ENCODE measurements at places on chromosomes 3 and 15.

DNA sequence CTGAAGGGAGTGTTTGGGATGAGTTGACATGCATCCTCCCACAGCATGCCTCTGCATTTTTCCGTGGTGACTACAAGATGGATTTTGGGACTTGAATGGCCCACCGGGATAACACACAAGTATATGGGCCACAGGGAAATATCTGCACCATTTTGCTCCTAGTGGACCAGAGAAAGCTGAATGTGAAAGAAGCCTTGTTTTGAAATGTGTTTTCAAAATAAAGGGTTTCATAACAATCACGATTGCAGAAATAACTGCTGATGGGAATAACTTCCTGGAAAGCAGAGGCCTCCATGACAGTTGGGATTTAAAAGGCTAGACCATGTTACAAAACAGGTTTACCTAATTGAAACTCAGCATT is 77.5 kb upstream of the PRR23C start:
- no peak for DNase-seq

DNA sequence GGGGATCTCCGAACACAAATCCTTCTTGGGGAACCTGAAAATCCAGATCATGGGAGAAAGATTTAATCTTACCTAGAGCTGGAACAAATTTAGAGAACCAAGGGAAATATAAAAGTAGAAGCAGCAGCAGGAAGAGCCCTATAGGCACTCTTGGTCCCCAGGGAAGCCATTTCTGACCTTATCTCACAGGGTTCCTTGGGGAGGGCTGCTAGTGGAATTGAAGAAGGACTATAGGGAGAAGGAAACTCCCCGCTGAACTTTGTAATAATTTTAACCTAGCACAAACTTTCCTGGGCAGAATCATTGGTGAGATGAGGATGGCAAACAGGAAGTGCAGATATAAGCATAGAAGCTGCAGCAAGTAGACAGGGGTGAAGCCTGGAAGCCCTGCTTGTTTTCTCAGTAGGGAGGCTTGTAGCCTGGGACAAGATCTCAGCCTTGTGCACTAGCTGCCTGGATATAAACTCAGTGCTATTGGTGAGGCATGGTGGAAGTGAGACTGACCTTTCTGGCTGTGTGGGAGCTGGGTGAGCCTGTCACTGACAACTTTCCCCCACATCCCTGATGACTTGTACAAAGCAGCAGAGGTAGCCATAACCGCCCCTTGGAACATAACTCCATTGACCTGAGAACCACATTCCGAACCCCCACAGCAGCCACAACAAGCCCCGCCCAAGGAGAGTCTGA is 343.0 kb upstream of the TGFBR2 start:
- DNase-seq = no peak

DNA sequence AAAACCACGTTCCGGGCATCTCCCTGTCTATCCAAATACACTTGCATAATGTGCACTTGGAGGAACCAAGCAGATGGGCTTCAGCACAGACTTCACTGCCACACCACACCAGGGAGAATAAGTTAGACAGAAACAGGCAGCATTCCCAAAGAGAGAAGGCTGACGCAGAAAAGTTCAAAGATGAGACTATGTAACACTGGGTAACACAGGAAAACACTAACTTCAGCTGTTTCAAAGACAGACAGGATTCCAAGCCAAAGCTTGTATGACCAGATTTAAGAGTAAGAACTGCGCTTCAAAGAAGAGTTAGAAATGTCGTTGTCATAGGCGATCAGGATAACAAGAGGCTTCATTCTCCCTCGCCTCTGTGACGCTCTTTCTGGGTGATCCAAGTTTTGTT is 19.9 kb downstream of the SLC51A start:
- no peak for DNase-seq

- DNase-seq = no peak
These were observed 13.8 kb upstream of the MUSTN1 start for GRCh38 chr3:52848617-52849016.

DNA sequence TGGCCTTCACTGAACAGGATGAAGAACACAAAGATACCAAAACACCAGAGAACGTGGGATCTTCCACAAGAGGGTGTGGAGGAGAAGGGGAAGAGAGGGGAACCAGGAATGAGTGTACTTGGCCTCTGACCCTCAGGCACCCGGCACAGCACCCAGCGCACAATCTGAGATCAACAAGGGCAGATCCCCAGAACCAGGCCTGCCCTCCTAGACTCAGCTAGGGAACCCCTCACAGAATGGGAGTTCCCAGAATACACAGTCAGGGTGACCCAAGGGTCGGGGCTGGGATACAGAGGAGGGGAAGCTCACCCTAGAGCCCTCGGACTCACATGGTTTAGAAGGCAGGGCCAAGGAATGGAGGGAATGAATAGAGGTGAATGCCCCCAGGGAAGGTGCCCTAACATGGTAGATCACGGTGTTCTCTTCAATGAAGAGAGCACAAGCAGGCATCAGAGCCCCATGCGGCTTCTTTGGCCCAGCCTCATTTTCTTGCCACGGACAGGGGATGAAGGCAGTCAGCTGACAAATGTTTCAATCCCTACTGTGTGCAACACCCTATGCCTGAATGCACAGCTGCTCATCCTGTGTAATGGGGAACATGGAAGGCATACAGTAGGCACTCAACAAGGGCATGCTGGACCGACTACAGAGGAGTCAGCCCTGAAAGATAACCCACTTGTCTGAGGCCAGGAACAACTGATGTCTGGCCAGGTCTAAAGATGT is 13.1 kb downstream of the BMF start:
- no peak for DNase-seq

GRCh38 chr15:29924750-29925149 is 102.5 kb upstream of the TJP1 start:
- DNase-seq = no peak

GRCh38 chr3:165339753-165340152 is 143.6 kb upstream of the SLITRK3 start:
- no peak for DNase-seq

DNA sequence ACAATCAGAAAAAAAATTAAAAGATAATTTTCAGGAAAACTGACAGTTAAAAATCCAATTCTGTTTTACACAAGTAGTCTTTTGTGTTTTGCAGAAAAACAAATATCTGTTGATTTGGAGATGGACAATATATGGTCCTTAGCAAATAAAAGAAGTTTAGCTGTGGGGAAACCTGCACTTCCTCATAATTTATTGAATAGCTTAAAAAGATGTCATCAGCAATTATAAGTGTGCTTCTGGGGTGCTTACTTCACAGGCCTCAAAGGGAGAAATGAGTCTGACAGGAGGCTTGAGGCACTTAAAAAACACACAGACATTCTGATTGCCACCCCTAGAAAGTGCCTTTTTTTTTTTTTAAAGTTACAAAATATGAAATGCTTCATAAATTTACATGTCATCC is 31.6 kb upstream of the CERS3 start:
- DNase-seq = no peak

DNA sequence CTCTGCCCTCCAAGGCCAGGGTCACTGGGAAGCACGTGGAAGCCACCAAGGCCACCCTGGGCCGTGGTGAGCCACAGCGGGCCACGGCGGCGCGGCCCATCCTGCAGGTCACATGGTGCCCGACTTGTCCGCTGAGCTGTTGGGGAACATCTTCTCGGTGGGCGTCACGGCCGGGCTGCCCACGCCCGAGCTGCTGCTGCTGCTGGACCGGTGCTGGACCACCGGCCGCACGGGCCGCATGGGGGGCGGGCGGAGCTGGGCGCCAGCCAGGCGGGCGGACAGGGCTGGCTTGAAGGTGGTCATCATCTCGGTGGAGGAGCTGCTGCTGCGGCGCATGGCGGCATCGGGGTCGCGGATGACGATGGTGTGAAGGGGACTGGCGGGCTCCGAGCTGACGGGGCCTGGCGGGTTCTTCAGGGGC is 22.1 kb upstream of the RAD18 start:
- no peak for DNase-seq

DNA sequence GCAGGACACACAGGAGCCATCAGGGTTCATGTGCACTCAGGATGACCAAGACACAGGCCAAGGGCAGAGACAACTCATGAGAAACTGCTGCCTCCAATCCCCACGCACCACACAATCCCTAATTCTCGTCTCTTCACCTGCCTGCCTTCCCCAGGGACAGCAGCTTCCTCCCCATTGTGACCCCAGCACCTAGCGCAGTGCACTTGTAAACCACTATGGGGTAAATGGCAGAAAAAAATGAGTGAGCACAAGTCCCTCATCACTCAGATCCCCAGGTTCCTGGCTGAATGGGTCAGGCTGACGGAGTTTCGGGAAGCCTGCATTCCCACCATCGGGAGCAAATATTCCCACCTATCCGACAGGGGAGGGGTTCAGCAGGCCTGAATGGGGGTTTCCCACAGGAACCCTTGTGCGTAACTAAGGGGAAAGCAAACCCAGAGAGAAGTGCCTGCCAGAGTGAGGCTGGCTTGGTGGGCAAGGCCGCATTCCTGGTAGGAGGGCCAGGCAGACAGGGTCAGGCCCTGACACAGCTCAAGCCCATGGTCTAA is 18.8 kb downstream of the PLXNB1 start:
- DNase-seq = no peak

GRCh38 chr3:171673951-171674350 is 136.3 kb downstream of the PLD1 start:
- no peak for DNase-seq

DNA sequence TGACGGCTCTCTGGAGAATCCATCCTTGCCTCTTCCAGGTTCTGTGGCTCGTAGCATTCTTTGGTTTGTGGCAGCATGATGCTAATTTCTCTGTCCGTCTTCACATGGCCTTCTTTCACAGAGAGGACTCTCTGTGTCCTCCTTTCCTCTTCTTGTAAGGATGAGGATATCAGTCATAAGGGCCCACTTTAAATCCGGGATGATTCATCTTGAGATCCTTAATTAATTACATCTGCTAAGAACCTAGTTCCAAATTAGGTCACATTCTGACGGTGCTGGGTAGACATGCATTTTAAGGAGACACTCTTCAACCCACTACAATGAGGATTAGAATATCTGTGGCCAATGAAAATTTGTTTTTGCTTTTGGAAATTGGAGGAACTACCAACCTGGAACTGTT is 15.7 kb upstream of the GXYLT2 start:
- no peak for DNase-seq

GRCh38 chr3:123081718-123082369 is 15.0 kb downstream of the PDIA5 start:
- DNase-seq = no peak

DNA sequence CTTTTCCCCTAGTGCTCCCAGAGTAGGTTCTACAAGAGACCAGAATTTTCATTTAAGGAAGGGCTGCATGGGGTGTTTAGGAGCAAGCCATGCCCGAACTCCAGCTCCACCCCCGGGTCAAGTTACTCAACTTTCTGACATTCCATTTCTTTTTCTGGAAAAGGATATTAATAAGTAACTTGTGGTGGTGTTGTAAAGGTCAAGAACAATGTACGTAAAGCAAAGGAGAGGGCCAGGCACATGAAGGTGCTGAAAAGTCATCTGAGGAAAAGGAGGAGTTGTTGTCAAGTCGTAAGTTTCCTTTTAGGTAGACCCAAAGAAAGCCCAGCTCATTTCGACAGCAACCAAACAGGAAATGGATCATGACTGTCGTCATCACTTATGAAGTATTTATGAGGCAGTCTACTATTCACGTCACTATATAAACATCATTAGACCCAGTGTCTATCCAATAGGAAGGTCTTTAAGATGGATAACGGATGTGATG is 319.6 kb upstream of the IL12A start:
- DNase-seq = no peak

DNA sequence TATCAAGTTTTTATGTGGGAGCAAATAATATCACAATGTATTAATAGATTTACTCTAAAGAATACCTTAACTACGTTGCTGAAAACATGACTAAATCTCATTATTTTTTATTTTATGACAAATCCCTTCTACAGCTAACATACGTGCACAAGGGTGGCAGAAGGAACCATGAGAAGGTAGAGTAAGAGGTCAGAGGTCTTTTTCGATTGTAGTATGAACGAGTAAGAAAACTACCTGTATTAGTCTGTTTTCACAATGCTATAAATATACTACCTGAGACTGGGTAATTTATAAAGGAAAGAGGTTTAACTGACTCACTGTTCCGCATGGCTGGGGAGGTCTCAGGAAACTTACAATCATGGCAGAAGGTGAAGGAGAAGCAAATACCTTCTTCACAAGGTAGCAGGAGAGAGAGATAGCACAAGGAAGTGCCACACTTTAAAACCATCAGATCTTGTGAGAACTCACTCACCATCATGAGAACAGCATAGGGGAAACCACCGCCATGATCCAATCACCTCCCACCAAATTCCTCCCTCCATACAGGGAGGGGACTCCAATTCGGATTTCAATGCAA is 95.3 kb downstream of the SUCLG2 start:
- DNase-seq = no peak

GRCh38 chr3:157282261-157283191 is 122.6 kb upstream of the CCNL1 start:
- no peak for DNase-seq

- DNase-seq = no peak
These were observed 65.4 kb upstream of the XCR1 start for GRCh38 chr3:46092702-46093080.
